Naive B cell (primary cell): ENCODE measurements at places on chromosomes 13 and 19. TPM values are rescaled to one million over a fixed set of nuclear protein-coding genes. Genes with fewer than 3 reads are reported as not detected.

DNA sequence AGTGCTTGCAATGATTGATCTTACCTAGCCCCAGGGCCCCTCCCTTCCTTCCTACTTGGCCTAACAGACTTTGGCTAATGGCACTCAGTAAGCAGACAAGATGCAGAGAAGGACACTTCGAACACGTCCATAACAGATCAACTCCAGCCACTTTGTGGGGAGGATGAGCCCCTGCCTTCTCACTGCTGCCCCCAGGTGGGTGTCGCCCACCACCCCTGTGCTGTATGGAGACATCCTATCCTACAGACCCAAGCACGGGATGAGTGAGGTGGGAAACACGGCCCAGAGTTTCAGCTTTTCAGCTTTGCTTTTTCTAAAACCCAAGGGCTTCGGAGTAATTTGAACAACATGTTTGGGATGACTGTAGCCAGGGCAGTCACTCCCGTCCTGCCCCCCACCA is 5.5 kb downstream of the SLC7A1 start:
- H3K27me3 ChIP-seq, result no peaks in the 10 kb centered on the region
- DNase-seq, result no peak
- peaks cover 50% of the 10 kb centered on the region for H3K4me1 ChIP-seq
- no peak overlapping the region for H3K4me3 ChIP-seq
- H3K36me3 ChIP-seq, result no peaks in the 10 kb centered on the region

The TJP3 gene
- 3.8 TPM for polyA plus RNA-seq

GRCh38 chr13:93966267-93966936 is 513.1 kb downstream of the DCT start:
- no peak for DNase-seq
- no peaks in the 10 kb centered on the region for H3K27me3 ChIP-seq
- no peaks in the 10 kb centered on the region for H3K36me3 ChIP-seq
- no peaks in the 10 kb centered on the region for H3K4me1 ChIP-seq
- no peak overlapping the region for H3K4me3 ChIP-seq
- no peak overlapping the region for H3K27ac ChIP-seq

The KLK6 gene
- polyA plus RNA-seq, result not detected

DNA sequence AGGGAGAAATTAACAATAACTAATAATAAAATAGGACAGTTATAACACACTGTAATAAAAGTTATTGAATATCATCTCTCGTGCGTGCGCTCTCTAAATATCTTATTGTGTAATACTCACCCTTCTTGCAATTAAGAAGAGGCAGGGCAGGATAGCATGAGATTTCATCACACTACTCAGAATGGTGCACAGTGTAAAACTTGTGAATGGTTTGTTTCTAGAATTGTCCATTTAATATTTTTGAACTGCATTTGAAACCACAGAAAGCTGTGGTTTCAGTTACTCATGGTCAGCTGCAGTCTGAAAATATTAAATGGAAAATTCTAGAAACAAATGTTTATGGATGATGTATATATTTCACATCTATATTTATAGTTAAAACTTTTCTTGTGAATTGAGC is 161.1 kb downstream of the DCT start:
- H3K4me3 ChIP-seq, result no peak overlapping the region
- H3K36me3 ChIP-seq, result no peaks in the 10 kb centered on the region
- no peak for DNase-seq
- H3K27ac ChIP-seq, result no peak overlapping the region
- peaks cover 9% of the 10 kb centered on the region for H3K4me1 ChIP-seq
- no peaks in the 10 kb centered on the region for H3K27me3 ChIP-seq

DNA sequence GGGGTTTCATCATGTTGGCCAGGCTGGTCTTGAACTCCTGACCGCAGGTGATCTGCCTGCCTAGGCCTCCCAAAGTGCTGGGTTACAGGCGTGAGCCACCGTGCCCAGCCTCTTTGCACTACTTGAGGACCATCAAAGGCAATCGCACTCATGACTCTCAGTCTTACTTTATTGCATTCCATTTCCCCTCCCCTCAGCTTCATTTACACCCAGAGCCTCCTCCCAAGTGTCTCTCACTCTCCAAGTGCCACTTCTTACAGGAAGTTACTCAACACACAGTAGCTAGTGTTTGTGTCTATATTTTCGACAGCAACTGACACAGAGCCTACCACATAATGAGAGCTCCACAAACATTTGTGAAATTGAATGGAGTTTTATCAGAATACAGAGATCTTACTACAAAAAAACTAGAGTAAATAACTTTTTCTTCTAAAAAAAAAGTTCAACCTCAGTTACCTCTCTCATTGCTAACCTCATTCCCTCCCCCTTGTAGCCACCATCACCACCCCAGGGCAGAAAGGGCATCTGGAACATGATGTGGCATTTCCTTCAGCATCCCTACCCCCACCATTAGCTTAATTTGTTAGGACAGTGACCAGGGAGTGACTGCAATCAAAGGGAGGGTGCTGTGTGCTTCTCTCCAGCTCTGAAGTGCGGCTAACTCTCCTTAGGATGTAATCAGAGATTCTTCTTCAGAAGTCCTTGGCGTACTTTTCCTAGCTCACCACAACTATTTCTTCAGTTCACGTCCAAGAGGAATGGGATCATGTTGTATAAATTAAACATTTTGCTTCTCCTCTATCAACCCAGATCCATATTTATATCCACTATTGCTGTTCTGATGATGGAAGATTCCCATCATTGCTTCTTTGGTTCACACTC is 17.0 kb upstream of the RUBCNL start:
- peaks cover 45% of the 10 kb centered on the region for H3K4me1 ChIP-seq
- H3K27ac ChIP-seq, result peak overlapping the region; percentile 72
- no peak for DNase-seq
- H3K36me3 ChIP-seq, result no peaks in the 10 kb centered on the region

The EHD2 gene
- not detected for polyA plus RNA-seq

DNA sequence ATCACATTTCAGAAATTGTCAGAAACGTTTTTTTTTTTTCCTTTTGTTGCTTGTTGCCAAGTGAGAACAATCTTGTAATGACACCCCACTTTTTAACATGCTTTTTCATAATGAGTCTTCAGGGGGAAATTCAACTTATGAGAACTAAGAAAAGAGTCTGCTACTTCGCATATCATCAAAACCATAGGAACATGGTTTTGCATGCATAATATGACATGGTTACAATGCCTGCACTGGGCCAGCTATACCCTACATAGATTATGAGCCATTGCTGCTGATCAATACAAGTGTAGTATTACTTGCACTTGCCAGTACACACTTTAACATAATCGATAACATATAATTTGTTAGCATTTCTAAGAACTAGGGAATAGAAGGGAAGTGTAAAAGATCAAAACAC is 191.0 kb upstream of the NBEA start:
- H3K27ac ChIP-seq, result no peak overlapping the region
- DNase-seq, result no peak
- no peak overlapping the region for H3K4me3 ChIP-seq
- H3K4me1 ChIP-seq, result peaks cover 5% of the 10 kb centered on the region

GRCh38 chr13:113098162-113098732 is 7.3 kb upstream of the F7 start:
- H3K36me3 ChIP-seq, result peaks cover 19% of the 10 kb centered on the region
- no peak for DNase-seq
- H3K27ac ChIP-seq, result no peak overlapping the region

GRCh38 chr13:46961719-46962118 is 64.9 kb upstream of the HTR2A start:
- no peaks in the 10 kb centered on the region for H3K36me3 ChIP-seq
- no peak for DNase-seq
- H3K4me3 ChIP-seq, result no peak overlapping the region
- no peaks in the 10 kb centered on the region for H3K27me3 ChIP-seq
- peaks cover 5% of the 10 kb centered on the region for H3K4me1 ChIP-seq

GRCh38 chr19:48424694-48425219 is 21.0 kb upstream of the GRWD1 start:
- no peak for DNase-seq
- no peak overlapping the region for H3K27ac ChIP-seq
- H3K27me3 ChIP-seq, result peaks cover 8% of the 10 kb centered on the region
- no peak overlapping the region for H3K4me3 ChIP-seq
- H3K4me1 ChIP-seq, result peaks cover 7% of the 10 kb centered on the region

The FGF21 gene
- not detected for polyA plus RNA-seq

GRCh38 chr13:65744836-65745235 is 1485.3 kb downstream of the PCDH9 start:
- no peak for DNase-seq
- no peak overlapping the region for H3K27ac ChIP-seq
- no peaks in the 10 kb centered on the region for H3K4me1 ChIP-seq

The PRPF31 gene
- polyA plus RNA-seq, result 71.9 TPM

- H3K36me3 ChIP-seq, result no peaks in the 10 kb centered on the region
- no peaks in the 10 kb centered on the region for H3K27me3 ChIP-seq
- H3K27ac ChIP-seq, result no peak overlapping the region
- no peak overlapping the region for H3K4me3 ChIP-seq
Measured at GRCh38 chr13:99681695-99682094, 180.4 kb downstream of the TM9SF2 start.

DNA sequence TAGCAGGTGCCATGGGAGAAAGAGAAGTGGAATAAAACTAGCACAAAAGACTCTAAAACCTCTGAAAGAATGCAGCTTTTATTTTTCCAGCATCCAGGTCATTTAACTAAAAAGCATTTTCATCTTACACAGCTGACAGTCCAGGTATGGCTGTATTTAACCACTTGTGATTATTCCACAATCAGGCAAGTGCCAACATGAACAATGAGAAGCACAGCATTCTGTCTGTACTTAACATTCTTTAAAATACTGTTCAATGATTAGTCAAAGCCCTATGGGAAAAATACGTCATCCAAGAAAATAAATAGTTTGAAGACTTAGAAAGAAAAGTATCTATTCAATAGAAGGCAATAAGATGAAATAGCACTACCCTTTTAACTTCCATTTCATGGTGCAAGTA is 246.9 kb downstream of the LIG4 start:
- no peak overlapping the region for H3K4me3 ChIP-seq
- H3K36me3 ChIP-seq, result no peaks in the 10 kb centered on the region
- H3K27ac ChIP-seq, result no peak overlapping the region
- H3K4me1 ChIP-seq, result no peaks in the 10 kb centered on the region

The KCNJ14 gene
- polyA plus RNA-seq, result 0.12 TPM

DNA sequence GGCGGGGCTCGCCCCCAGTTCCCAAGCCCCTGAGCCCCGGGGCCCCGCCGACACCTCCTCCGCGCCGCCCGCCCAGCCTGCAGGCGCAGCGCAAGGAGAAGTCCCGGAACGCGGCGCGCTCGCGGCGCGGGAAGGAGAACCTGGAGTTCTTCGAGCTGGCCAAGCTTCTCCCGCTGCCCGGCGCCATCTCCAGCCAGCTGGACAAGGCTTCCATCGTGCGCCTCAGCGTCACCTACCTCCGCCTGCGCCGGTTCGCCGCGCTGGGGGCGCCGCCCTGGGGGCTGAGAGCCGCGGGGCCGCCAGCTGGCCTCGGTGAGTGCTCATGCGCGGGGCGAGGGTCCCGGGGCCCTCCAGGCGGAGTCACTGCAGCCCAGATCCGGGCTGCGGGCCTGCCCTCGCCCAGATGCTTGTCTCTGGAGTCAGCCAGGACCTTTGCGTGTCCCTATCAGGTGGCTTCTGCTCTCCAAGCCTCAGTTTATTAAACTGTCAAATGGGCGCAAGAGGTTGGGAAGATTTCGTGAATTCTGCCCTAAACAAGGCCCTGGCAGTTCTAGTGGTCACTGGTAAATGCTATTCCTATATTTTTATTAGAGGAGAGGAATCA is 2.0 kb downstream of the NPAS1 start:
- no peak overlapping the region for H3K27ac ChIP-seq
- no peaks in the 10 kb centered on the region for H3K36me3 ChIP-seq
- peaks cover 36% of the 10 kb centered on the region for H3K27me3 ChIP-seq
- no peak for DNase-seq
- peak overlapping the region; percentile 51 for H3K4me3 ChIP-seq

DNA sequence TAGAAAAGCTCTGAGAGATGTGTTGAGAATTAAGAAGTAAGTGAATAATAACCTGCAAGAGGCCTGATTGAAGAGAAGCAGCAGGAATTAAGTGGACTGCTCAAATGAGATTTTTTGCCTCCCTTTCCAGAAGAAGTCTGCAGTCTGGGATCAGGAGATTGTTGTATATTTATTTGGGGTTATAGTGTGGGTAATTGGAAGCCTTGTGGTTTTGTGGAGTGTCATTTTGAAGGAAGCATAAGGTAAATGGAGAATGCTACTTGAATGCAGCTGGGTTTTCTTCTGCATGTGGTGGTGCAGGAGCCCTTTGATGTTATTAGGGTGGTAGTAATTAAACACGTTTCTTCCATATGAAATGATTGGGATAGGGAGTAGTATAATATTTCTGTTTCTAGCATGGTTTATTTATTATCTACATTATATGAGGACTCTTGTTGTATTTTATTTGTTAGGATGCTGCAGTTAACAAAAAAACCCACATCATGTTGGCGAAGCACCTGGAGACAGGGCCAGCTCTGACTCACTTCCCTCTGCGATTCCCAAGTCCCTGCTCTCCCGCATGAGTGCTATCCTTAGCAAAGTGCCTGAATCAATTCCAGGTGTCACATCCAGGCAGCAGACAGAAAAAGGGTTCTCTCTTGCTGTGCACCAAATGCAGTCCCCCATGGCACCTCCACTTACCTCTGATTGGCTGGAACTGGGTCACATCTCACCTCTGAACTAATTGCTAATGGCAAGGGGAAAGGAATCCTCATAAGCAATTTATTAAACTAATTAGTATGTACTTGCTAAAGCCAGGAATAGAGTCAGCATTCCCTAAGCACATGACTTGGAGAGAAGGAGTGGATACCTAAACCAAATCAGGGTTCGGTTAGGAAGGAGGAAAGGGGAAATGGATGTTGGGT is 54.8 kb downstream of the DGKH start:
- H3K27me3 ChIP-seq, result no peaks in the 10 kb centered on the region
- no peak overlapping the region for H3K27ac ChIP-seq
- H3K4me3 ChIP-seq, result no peak overlapping the region
- no peaks in the 10 kb centered on the region for H3K4me1 ChIP-seq

The PBX4 gene
- not detected for polyA plus RNA-seq

DNA sequence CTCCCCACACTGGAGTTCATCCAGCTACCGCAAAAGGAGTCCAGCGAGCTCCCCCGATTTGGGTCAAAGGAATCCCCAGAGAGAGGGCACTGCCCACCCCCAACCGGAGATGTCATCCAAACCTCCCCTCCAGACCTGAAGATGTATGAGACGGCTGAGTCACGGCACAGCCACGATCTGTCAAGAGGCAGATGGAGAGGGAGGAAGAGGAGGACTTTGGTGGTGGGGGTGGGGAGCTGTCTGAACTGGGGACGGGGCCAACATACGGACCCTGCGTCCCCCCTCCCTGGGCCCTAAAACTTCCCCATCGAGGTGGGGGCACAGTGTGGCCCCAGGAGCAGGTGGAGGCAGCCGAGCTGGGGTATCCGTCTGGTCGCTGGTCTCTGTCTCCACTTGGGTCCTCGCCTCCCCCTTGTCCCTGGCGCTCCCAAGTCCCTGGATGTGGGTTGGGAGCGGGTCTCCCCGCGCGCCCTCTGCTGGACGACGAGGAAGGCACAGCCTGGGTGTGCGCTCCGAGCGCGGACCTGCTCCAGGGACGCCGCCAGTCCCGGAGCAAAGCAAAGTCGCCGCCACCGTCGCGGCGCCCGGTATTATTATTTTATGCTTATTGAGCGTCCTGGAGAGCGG is 3.8 kb downstream of the PDE4A start:
- peak overlapping the region; percentile 94 for H3K4me3 ChIP-seq
- no peak for DNase-seq
- H3K4me1 ChIP-seq, result peaks cover 59% of the 10 kb centered on the region
- H3K27ac ChIP-seq, result peak overlapping the region; percentile 99
- peaks cover 36% of the 10 kb centered on the region for H3K27me3 ChIP-seq
